ENCODE measurements at places on chromosomes 16 and 17. TPM values are rescaled to one million over a fixed set of nuclear protein-coding genes. Genes with fewer than 3 reads are reported as not detected.

Gene PIK3R6
- total RNA-seq: not detected

Gene FAM20A
- 0.44 TPM for total RNA-seq

Gene CNOT1
- total RNA-seq: 417 TPM

Gene ASGR2
- total RNA-seq: 14.3 TPM

Gene KRTAP9-4
- total RNA-seq: not detected

Gene KCNJ2
- 0.70 TPM for total RNA-seq

DNA sequence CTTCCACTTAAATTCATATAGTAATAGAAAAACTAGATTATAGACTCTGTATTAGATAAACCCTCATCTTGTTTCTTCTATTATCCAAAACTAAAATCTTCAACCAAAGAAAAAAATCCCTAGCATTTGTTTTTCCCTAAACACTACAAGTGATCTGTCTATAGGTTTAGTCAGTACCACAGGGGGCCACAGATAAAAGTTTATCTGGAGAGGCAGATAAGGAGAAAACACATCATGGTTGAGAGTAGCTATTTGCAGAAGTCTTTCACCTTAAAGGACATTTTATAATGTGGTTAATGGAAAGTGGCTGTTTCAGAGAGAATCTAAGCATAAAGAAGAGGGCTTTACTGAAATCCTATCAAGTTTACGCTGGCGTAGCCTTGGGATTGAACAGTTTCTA, 160.1 kb downstream of the CDK5R1 start:
- H3K36me3 ChIP-seq: peaks cover 3% of the 10 kb centered on the region
- DNase-seq: no peak
- H3K4me1 ChIP-seq: no peaks in the 10 kb centered on the region
- no peak overlapping the region for H3K27ac ChIP-seq
- H3K27me3 ChIP-seq: no peaks in the 10 kb centered on the region

- no peak overlapping the region for H3K27ac ChIP-seq
- no peaks in the 10 kb centered on the region for H3K27me3 ChIP-seq
- no peak overlapping the region for H3K4me3 ChIP-seq
- H3K4me1 ChIP-seq: peaks cover 14% of the 10 kb centered on the region
Observed at GRCh38 chr17:20935740-20936139, 107.1 kb downstream of the USP22 start.

All from Caco-2 (cell line).